ENCODE measurements at places on chromosomes 2 and 18.
A peak's percentile ranks its signal among the peaks of the same experiment; 100 is the strongest.

DNA sequence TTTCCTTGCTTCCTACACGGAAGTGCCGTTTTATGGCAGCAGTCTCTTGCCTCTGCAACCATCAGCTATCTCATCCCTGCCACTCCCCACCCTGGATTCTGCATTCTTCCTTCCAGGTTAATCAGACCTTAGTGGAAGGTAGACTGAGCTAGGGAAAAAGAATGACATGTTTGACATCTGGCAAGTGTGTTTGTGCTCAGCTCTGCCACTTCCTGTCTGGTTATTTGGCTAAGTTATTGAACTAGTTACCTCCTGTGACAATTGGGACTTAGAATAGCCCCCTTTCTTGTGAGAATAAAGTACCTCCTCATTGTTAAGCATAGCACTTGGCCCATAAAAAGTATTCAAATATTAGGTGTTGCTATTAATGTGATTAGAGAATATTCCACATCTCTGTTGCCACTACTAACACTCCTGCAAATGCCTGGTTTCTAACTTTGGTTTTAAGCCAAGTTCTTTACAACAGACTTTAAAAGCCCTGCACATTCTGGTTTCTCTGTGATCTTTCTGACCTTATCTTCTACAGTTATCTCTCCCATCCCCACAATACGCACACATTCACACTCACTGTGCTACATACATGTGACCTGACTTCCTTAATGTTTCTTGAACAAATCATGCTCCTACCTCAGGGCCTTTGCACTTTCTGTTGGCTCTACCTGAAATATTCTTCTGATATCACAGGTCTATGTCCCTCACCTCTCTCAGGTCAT is 10.8 kb upstream of the MAPRE2 start:
- no peak for DNase-seq

DNA sequence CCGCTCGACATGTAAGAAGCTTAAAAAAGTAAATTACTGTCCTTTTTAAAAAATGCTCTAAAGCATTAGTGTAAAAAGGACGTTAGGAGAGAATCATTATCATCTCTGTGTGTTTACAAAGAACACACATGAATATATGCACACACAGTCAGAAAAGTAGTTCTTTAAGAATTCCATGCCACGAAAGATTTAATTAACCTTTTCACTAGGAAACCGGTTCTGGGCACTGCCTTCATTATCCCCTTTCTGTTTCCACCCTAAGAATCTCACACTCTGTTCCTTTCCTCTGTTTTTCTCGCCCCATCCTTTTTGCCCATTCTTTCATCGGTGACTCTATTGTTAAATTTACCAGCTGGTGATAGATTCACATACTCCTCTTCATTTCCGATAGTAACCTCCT is 338.6 kb downstream of the DCC start:
- no peak for DNase-seq

- no peak for DNase-seq
These were observed 31.5 kb downstream of the CCNT2 start for GRCh38 chr2:134949981-134950708.

DNA sequence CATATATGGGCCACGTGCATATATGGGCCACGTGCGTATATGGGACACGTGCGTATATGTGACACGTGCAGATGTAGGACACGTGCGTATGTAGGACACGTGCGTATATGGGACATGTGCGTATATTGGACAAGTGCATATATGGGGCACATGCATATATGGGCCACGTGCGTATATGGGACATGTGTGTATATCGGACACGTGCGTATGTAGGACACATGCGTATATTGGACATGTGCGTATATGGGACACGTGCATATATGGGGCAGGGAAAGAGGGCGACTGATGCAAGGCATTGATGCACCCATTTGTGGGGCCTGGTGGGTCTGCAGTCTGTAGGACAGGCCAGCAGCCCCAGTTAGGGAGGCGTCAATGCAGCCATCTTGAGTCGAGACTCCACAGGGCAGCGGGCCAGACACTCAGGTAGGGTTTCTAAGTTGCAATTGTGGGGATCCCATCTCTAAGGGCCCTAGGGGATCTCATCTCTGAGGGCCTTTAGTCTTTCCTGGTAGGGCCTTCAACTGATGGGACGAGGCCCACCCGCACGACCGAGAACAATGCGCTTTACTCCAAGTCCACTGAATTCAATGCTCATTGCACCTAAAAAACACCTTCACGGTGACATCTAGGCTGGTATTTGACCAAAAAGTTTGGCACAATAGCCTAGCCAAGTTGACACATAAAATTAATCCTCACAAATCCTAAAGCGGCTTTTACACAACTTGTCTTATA is 92.3 kb upstream of the ZNF516 start:
- no peak for DNase-seq

DNA sequence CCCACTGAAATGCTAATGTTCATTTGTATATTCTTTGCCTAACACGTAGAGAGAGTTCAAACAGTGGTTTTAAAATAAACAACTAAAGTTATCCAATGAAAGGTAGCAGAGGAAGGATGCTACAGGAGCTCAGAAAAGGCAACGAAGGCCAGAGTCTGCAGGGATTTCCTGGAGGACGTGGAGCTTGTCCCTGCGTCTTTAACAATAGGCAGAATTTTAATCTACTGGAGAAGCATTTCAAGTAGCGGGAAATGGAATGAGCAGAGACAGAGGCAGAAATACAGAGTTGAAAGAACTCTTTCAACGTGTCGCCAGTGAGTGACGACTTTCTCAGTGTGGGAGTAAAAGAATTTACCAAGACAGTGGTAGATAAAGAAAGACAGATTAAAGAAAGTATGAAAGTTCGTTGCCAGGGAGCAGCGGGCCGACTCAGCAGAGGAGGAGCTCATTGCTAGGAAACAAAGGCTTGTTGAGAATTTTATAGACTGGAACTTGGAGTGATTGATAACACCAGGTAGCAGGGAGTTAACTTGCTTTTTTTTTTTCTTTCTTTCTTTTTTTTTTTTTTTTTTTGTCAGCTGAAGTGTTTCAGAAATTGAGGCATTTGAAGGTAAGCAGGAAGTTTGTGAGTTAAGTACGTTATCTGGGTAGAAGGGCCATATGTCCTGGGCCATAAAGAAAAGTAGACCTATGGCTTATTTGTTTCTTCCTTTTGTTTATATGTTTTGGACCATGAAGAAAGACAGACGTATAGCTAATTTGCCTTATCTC is 625 bp upstream of the NBAS start:
- peak; percentile 12 for DNase-seq

- no peak for DNase-seq
These were observed 275.0 kb upstream of the NXPH2 start for GRCh38 chr2:139055202-139055601.

DNA sequence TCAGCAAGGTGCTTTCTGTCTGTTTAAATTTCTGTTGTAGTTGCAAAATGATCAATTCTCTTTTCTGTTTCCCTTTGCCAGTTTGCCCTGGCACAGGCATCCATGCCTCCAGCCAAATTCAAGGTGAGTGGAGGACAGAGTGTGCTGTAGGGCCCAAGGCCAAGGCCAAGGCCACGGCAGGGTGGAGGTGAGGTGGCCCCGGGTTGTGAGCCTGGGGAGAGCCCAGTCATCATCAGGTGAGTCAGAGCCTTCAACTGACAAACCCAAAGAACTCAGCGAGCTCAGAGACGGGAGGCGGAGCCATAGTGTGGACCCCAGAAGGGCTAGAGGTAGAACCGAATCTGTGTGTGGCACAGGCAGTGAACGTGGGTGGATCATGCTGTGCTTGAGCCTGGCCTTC is 55.7 kb downstream of the BCL2L11 start:
- no peak for DNase-seq

DNA sequence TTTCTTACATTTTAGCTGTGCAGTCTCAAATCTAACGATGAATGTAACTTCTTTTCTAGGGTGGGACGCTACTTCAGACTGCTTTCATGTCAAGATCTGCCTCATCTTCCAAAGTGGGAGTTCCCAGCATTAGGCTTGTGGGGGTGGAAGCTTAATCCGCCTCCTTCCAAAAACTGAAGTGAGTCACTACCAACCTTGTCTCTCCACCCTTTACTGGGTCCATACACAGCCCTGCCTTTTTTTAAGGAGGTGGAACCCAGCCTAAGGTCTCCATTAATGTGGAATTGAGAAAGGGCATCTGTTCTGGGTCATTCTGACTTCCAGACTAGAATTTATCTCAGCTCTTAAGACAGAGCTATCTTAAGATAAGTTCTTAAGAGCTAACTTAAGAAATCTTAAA is 42.0 kb upstream of the NFE2L2 start:
- DNase-seq: no peak

DNA sequence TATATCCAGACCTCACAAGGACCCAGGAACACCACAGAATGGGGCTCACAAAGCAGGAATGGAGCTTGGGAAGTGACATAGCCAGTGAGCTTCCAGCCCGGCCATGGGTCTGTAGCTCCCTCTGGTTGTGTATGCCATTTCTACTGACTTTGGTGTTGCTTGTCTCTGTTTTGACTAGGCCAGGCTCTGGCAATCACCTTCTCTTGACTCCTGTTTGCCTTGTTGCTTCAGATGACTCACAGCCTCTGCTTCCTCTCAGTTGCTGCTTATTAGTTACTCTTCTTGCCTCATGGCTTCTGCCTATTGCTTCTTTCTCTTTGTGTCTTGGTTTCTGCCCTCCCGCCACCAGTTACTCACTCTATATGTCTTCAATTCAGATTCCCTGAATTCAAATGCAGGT is 15.8 kb upstream of the IER3IP1 start:
- no peak for DNase-seq

DNA sequence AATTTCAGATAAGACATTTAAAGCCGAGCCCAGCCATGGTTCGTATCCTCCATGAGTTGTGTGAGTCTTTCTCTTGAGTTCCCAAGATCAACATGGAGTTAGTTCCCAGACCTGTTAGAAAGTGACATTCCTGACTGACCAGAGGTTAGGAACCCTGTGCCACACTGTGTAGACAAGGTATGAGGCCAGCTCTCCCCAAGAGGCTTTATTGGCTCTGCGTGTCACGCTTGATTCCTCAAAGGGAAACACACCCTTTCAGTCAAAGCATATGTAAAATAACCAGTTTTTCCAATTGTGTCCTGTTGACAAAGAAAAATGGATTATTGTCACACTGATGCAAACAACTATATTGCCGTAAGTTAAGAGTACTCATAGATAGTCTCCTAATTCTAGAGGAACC is 1.2 kb downstream of the SULT1C3 start:
- no peak for DNase-seq

GRCh38 chr2:191112448-191112901 is 38.3 kb downstream of the STAT4 start:
- no peak for DNase-seq

DNA sequence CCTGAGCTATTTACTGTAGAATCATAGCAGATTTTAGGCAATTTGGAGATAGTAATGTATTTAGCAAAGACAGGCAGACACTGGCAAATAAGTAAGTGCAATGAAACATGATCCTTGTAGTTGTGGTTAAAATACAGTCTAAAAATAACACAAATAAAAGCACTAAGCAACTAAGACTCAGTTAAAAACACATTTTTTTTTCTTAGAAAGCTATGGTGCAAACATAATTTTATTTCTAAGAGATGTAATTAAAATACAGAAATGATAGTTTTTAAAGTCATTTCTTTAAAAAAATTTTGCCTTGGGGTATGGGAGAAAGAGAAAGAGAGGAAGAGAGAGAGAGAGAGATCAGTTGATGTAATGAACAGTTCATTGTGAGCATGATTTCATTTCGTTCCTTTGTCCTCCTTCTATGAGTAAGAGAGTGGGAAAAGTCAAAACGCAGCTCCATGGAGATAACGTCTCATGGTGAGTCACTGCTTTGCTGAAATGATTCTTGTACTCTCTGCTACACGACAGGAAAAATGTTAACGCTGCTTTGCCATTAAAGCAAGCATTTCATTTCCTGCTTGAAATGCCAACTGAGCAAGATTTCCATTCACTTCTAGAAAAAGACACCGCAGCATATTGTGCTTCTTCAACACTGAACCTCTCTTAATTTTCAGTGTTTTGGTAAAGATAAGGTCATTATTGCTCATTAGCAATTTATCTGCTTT is 61.3 kb upstream of the PGAP1 start:
- DNase-seq: peak; percentile 69

- no peak for DNase-seq
These were observed 7.0 kb downstream of the TANC1 start for GRCh38 chr2:158975271-158975921.

GRCh38 chr2:96330407-96330806 is 5.2 kb upstream of the NCAPH start:
- DNase-seq: no peak

GRCh38 chr2:53886406-53887280 is 26.9 kb upstream of the GPR75 start:
- no peak for DNase-seq

GRCh38 chr2:120786038-120786960 is 50.6 kb downstream of the GLI2 start:
- DNase-seq: no peak

- no peak for DNase-seq
These were observed 63.7 kb downstream of the TWIST2 start for GRCh38 chr2:238911376-238912227.

DNA sequence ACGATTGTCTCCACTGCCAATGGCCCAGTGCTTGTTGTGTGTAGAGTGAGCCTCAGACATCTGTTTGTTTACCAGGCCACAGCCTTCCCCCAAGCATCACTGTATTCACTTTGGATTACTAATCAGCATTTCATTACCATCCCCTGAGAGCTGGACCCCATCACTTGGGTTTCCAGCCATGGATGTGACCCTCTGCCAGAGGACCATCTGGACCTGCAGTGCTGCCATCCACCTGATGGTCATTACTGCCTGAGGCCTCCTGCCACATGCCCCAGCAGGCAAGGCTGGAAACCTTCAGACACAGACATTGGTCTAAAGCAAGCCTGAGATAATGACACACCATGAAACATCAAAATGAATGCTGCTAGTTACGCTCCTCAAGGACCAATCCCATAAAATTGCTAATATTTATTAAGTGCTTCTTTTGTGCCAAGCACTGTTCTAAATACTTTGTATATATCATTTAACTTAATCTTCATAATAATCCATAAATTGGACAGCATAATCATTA is 2096.3 kb upstream of the CELF4 start:
- DNase-seq: no peak

- DNase-seq: peak; percentile 41
These were observed 41.3 kb downstream of the PSMG2 start for GRCh38 chr18:12744103-12744502.

- DNase-seq: peak; percentile 81
These were observed 31.8 kb downstream of the KLF7 start for GRCh38 chr2:207133820-207134519.

DNA sequence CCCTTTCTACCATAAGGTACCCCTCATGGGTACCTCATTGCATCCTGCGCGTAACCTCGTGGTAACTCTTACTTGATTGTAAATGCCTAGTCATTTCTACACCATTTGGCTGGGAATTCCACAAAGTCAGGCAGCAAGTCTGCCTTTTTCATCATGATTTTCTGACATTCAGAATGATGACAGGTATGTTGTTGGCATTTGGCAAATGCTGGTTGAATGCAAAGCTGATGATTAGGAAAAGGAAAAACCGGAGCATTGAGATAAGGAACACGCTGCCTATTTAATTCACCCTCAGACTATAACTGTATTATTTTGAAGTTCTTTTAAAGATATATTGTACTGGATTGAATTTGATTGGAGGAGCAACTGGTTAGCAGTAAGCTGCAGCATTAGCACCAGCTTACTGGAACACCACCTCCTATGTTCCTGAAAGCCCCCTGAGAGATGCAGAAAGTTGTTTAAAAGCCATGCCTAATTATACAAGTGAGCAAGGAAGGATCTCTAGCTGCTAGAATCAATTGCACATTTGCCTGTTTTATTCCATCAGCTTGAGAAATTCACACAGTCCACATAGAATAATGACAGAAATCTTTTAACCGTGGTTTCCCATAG is 520.1 kb downstream of the LRP1B start:
- DNase-seq: no peak

GRCh38 chr2:109284826-109285225 is 155.8 kb downstream of the SH3RF3 start:
- no peak for DNase-seq

Data from COR-L47 (cell line).